ENCODE measurements at places on chromosomes 7 and 10.

GRCh38 chr7:102446387-102447156 is 13.2 kb downstream of the ORAI2 start:
- no peak for DNase-seq

DNA sequence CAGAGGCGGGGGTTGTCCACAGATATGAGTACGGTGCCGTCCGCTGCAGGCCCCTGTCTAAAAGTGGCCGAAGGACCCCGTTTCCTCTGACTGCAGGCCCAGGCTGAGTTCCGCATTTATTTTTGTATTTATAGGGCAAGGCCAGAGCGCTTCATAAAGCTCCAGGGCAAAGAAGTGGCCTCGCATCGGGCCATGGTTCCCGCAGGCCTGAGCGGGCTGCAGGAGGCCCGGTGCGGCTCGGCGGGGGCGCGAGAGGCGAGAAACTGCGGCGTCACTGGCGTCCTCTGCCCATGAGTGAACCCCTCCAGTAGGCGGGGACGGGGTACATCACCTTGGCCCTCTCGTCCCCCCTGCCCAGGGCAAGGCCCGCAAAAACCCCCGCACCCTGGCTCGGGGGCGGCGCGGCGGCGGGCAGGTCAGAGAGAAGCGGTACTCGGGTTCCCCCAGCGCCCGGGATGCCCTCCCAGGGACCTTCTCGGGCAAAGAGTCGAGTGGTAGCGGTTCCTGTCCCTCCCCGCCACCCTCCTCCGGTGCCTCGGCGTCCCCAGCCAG is 355.7 kb downstream of the DNAJB6 start:
- no peak for DNase-seq

GRCh38 chr10:124175701-124176348 is 82.4 kb upstream of the CHST15 start:
- DNase-seq = no peak

DNA sequence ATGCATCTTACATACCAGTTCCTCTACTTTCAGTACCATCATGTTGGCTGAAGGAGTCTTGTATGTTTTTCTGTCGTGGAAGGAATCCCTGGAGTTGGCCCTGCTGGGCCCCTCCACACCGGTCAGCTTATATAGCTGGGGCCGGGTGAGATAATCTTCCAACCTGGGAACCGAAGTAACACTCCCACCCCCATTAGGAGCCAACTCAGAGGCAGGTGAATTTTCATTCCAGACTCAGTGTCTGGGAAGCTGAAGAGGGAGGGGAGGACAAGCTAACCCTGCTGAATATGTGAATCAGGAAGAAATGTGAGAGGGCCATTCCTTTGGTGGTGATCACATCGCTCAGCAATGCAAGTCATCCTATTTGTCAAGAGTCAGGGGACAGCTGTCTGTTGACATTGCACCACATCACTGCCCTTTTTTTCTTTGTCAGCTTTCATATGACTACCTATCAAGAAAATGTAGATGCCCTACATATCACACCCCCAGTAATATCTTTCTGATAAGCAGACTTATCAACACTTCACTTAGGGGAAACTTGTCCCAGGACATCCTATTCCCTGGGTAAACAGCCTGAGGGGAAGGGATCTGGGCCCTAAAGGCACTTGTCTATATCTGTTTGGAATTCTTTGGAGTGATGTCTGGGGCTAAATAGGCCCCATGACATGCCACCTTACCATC is at the start of gene ANKRD1:
Gene ANKRD1, minus strand, starts transcription at position 102 of the 681 bp plus-strand sequence. Its CDS starts 60 bp downstream, at position 42.
- peak; percentile 62 for DNase-seq

DNA sequence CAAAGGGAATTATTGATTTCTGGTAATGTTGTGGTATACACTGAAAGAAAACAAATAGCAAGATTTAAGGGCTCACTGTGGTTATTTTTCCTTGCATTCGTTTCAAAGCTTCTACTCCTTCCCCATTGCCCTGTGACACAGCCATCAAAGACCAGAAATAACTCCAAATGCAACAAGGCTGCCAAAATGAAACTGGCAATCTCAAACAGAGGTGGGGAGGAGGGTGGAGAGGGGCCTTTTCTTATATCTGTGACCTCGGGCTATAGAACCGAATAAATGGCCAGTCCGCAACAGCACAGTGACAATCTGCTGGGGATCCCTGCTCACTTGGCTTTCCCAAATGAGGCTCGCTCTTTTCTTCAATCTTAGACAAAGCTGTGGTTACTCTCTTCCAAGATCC is 17.4 kb upstream of the SPOCK2 start:
- DNase-seq = no peak

DNA sequence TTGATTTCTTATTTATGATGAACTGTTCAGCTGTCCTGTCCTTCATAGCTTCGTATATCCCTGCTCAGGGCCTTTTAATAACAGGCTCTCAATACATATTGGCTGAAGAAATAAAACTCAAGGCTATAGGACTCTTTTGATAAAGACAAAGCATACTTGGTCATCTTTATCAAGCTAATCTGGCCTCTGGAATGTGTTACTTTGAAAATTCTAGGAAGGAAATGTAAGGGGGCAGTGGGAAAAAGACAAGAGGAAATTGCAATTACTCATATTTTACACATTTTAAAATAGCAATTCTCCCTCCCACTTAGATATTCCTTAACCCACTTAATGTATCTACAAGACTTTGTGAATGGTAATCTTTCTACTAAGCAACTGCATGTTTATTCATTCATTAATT is 94.3 kb downstream of the OSBPL3 start:
- no peak for DNase-seq

GRCh38 chr7:30813466-30813865 is 42.2 kb downstream of the MINDY4 start:
- DNase-seq = peak; percentile 73

DNA sequence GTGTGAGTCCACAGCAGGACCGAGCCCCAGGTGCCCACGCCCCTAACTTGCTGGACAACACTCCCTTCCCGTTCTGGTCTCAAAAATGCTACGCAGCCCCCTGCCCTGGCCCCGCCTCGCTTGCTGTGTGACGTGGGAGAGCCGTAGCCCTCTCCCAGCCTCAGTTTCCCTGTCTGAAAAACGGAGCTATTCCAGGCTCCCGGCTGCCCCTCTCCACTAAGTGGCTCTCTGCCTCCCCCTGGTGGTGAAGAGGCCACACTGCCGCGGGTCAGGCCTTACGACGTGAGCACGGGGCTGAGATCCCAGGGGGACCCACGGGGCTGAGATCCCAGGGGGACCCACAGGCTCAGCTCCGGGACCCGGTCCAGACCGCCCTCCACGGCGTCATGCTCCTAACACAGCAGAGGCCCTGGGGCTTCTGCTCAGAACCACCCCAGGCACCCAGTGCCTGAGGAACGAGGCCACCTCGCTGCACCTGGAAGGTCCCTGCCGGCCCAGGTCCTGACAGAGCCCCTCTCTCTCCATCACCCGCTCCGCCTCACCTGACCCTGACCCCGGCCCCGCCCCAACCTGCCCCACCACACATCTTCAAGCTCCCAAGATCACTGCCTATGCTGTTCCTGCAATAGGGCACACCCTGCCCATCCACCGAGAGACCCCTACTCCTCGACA is 26.7 kb downstream of the MICALL2 start:
- peak; percentile 73 for DNase-seq

DNA sequence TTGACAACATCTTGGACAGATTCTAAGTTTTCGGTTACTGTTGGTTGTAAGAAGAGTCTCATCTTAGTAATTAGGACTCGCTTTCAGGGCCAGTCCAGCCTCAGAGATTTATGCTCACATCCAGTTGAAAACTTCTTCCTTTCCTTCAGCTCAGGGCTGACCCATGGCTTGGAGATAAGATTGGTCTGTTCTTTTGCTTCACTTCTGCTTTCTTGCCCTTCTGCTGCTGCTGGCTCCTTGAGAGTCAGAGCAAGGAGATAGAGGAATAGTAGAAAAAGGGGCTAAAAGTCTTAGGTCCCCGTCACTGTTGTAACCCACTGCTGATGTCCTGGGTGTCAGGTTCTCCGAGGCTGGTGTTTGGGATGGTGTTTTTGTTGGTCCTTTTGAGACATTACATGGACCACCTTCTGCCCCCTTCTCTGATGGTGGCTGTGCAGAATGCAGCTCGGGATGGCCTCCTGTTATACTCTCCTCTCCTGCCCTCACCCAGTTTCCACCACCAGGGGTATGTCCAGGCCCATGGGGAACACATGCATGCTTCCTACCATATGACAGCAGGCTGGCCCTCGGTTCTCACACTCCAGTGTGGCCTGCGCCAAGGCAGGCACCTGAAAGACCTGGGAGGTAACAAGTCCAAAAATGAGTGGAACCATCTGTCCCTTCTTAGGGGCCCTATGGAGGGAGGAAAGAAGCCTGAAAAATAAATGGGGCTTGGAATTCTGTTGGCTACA is 67.8 kb upstream of the PCBD1 start:
- DNase-seq = no peak

GRCh38 chr10:5589011-5589660 is 64.4 kb downstream of the CALML3 start:
- no peak for DNase-seq

Measured in femur (tissue), 1 donor.